OCI-LY7 (cell line): ENCODE measurements at places on chromosomes 13 and 19.

GRCh38 chr19:33558856-33559255 lies 37.3 kb upstream of the PEPD start:
- no peak for DNase-seq

DNA sequence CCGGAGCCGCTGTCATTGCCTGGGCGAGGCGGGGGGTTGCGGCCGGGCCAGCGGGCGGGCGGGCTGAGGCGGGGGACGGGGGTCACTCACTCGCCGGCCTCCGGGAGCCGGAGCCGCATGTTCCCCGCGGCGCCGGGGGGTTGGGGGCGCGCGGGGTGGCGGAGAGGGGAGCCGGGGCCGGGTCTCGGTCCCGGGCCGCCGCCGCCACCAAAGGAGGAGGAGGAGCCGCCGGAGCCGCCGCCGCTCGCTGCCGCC lies 149 bp downstream of the MED26 start:
- DNase-seq, result no peak

DNA sequence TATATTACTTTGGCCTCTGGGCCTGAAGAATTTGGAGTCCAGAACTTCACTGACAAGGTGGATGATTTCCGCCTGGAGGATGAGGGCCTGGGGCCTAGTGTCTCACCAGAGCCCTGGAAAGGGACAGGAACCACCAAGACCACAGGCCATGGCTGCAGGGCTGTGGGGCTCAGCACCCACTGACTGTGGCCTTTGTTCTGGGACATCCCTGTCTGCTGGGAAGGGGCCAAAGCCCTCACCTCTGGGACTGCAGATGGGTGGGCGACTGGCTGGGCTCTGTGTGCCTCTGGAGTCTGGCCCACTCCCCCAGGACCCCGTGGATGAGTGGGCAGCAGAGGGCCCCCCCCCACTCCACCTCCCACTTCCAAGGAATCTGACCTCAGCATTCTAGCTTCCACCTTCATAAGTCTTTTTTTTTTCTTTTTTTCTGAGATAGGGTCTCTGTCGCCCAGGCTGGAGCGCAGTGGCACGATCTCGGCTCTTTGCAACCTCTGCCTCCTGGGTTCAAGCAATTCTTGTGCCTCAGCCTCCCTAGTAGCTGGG lies 20.3 kb downstream of the CHST8 start:
- DNase-seq, result no peak

DNA sequence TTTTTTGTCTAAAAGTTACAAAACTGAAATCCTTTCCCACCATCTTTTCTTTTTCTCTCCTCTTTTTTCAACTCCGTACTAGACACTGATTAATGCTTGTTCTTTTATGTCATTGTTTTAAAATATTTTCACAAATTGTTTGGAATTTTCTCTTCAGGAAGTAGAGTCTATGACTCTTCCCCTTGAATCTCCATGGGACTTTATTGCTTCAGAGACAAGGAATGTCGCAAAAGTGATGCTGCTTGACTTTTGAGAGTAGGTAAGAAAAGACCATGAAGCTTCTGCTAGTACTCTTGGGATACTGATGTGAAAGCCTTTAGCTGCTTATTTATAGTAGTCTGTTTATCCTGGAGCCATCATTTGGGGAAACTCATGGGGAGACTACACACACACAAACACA lies 260.1 kb upstream of the SLC10A2 start:
- DNase-seq, result no peak

- no peak for DNase-seq
Measured at GRCh38 chr19:5045956-5046338, 77.0 kb downstream of the KDM4B start.
